AG09319 (cell line): ENCODE measurements at places on chromosomes 6 and 20.

GRCh38 chr6:110681543-110682459 lies 133.5 kb downstream of the CDK19 start:
- no peak for DNase-seq

- DNase-seq: peak; percentile 43
Observed at GRCh38 chr20:36833275-36834020, 42.5 kb upstream of the TLDC2 start.

- DNase-seq: no peak
Observed at GRCh38 chr6:20538907-20539306, 4.7 kb downstream of the CDKAL1 start.

DNA sequence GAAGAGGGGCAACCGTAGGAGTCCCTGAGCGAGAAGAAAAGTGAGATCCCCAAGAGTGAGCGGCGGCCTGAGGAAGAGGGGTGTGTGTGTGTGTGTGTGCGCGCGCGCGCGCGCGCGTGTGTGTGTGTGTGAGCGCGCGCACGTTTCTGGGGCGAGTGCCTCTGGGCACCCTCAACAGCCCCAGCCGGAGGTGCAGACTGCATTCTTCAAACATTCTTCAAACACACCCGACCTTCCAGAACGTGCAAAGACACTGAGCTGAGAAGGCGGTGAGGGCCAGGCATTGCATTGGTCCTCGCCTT lies 76.2 kb upstream of the FOXP4 start:
- DNase-seq: no peak

DNA sequence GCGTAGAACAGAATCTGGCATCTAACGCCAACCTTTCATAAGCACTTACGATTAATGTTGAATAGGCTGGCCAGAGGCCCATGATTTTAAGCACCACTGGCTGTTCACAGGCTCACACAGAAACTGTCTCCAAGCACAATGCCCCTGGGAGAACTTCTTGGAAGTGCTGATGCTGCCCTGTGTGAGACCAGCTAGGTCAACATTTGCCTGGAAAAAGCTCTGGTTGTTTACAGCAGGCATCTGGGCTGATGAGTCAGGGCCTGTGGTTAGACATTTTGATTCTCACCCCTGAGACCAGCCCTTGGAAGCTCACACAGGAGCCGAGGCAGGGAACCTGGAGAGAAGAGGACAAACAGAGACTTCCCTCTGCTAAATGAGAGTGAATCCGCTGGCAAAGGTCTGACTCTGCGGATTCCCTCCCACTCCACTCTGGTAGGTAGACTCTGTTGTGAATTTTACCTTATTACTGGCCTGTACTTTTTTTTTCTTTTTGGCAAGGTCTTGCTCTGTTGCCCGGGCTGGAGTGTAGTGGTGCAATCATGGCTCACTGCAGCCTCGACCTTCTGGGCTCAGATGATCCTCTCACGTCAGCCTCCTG lies 6.8 kb upstream of the SULF2 start:
- DNase-seq: peak; percentile 90

DNA sequence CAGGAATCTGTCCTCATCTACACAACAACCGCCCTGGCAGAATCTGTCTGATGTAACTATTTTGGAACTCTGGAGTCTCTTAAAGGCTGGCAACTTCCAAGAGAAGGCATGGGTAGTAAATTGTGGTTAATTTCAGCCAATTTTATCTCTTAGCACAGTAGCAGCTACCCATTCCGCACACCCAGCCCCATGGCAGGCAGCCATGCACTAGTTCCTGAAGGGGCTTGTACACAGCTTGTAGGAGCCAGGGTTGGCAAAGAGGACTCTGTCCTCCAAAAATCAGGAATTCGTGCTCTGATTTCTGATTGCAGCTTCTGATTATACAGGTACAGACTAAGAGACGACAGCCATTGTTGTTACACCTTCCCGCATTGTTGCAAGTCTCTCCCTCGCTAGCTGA lies 155.9 kb downstream of the RNF144B start:
- DNase-seq: no peak

GRCh38 chr6:93391965-93392364 lies 27.4 kb downstream of the EPHA7 start:
- DNase-seq: no peak

DNA sequence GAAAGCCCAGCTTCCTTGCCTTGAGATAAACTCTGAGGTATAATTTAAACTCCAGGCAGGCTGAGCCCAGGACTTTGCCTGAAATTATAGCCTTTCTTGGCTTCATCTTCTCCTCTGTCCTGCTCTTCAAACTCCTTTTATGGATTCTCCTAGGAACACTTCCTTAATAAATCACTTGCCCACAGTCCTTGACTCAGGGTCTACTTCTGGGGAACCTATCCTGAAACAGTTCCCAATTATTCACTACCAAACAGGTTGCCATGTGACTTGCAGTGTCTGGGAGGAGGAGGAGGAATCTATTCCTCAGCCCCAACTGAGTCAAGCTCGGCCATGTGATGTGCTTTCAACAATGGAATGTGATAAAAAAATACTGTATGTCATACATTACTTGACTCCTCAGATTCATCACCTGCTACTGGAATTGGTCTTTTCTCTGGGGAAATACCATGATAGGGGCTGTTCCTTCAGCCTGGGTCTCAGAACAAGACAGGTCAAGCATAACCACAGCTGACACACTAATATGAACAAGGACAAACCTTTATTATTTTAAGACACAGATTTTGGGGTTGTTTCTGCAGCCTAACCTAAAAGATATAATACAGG lies 20.5 kb upstream of the CDKN1A start:
- DNase-seq: no peak

GRCh38 chr6:32058511-32058963 lies 20.3 kb downstream of the CYP21A2 start:
- no peak for DNase-seq

GRCh38 chr6:73030257-73030656 lies 195.0 kb downstream of the KHDC1L start:
- DNase-seq: no peak

GRCh38 chr20:46304361-46304760 lies 3.9 kb downstream of the CDH22 start:
- DNase-seq: no peak

GRCh38 chr6:5529733-5530132 lies 268.4 kb downstream of the FARS2 start:
- no peak for DNase-seq

GRCh38 chr6:144036064-144036834 lies 28.2 kb upstream of the PLAGL1 start:
- DNase-seq: peak; percentile 14

DNA sequence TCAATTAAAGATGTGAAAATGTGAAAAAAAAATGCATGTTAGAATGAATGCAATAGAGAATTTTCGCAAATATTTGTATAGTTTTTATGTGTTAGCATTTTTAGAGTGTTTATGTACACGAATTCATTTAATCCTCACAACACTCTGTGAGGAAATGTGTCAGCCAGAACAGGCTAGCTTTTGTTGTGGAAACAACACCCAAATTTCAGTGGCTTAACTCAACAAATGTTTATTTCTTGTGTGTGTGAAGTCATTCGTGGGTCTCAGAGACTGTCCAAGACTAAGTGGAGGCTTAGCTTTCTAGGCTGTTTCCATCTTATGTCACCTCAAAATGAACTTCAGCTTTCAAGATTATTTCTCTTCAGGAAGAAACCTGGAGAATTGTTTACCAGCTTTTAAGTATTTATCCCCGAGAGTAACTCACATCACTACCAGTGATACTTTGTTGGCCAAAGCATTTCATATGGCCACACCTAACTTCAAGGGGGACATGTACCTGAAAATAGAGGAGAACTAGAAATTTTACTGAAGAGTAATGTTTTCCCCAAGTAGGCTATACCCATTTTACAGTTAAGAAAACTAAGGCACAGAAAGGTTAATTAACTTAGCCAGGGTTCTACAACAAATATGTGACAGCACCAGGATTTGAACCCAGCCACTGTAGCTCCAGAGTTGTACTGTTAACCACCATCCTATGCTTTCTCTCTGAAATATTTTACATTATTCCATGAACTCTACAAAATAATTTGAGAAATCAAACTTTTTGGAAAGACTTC lies 306.1 kb downstream of the QKI start:
- no peak for DNase-seq

- no peak for DNase-seq
Observed at GRCh38 chr6:158517581-158517980, 42.3 kb upstream of the TMEM181 start.

DNA sequence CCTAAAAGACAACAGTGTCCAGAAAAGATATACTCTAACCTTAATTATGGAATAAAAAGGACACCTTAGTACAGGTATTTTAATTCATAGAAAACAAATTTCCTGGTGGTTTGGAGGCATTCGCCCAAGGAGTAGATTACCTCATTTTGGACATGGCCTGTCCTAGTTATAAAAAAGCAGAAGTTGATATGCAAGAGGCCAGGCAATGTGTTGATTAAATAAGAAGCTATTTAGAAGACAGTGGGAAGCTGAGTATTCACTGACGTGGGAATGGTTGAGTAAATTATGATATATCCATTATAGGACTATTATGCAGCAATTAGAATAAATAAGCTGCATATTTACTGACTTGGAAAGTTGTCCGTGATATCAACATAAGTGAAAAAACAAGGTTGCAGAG lies 314.9 kb downstream of the ALDH8A1 start:
- DNase-seq: no peak

GRCh38 chr6:89941763-89942497 lies 47.7 kb downstream of the GJA10 start:
- no peak for DNase-seq

DNA sequence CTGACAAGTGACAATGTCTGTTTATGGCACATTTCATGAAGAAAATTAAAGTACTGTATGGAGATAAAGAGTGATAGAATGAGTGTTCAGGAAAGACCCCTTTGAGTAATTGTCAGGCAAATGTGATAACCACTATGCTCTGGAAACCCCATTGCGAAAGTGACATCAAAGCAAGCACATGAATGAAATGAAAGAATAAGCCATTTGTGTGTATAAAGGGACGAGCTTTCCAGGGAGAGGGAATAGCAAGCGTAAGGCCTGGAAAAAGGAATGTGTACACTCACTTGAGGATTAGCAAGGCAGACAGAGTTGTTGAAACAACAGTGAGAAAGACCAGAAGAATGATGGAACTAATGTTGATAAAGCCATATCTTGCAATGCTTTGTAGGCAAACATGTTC lies 490.0 kb downstream of the GRIK2 start:
- DNase-seq: no peak

- DNase-seq: no peak
Observed at GRCh38 chr6:154882107-154882506, 113.0 kb upstream of the TIAM2 start.

GRCh38 chr20:49680484-49680883 lies 33.2 kb downstream of the B4GALT5 start:
- no peak for DNase-seq

GRCh38 chr6:29294499-29294914 lies 7.0 kb upstream of the OR14J1 start:
- DNase-seq: no peak

- no peak for DNase-seq
Observed at GRCh38 chr6:1901556-1901955, 291.8 kb downstream of the FOXC1 start.

GRCh38 chr6:168873278-168874190 lies 380.1 kb downstream of the THBS2 start:
- DNase-seq: no peak

DNA sequence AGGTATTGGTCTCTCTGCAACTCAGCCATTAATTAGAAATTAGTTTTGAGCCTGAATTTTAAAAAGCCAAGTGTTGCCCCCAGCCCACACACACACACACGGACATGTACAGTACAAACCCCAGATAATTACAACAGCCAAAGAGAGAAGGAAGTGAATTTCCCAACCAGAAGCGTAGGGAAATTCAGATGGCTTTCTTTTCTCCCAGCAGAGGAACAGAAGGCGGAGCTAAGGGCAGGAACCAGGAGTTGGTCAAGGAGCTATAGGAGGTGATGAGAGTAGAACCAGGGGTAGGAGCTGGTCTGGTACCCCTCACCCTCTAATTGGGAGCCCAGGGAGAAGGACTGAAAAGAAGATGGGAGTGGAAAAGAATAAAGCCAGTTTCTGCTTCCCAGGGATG lies 3.9 kb upstream of the ZBTB9 start:
- DNase-seq: no peak

DNA sequence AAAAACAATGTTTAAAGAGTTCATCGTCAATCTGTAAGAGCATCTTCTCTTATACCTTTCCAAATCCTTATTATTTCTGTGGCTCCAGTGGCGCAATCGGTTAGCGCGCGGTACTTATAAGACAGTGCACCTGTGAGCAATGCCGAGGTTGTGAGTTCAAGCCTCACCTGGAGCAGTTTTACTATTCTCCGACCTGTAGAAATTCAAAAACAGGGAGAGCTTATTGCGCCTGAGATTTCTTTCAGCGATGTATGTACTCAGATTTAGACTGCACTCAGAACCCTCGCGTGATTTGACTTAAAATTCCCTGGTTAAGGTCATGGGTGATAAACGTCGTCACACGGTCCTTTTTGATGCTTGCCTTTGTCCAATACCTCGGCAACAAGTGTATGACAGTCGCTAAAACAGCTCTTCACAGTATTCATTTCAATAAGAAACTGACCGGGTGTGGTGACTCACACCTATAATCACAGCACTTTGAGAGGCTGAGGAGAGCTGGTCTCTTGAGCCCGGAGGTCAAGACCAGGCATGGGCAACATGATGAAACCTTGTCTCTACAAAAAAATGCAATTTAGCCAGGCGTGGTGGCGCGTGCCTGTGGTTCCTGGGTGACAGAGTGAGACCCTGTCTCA lies 11.9 kb downstream of the GPX5 start:
- no peak for DNase-seq

DNA sequence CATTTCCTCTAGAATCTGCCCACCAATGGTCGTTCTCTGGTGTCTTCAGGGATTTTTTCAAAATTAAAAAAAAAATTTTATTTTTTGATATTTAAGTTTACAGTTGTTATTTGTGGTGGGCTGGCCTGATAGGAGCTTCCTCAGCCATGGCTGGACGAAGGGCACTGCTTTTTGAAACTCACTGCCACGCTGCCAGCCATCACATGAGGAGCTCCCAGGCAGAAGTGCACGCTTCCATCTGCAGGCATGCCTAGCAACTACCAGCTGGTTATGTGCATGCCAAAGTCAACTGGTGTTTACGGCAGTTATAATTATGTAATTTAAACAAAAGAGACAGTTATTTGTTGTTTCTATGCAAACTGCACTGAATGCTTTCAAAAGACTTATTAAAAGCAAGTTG lies 105.1 kb downstream of the IRF4 start:
- no peak for DNase-seq

GRCh38 chr6:134436950-134437349 lies 119.0 kb upstream of the SGK1 start:
- no peak for DNase-seq

DNA sequence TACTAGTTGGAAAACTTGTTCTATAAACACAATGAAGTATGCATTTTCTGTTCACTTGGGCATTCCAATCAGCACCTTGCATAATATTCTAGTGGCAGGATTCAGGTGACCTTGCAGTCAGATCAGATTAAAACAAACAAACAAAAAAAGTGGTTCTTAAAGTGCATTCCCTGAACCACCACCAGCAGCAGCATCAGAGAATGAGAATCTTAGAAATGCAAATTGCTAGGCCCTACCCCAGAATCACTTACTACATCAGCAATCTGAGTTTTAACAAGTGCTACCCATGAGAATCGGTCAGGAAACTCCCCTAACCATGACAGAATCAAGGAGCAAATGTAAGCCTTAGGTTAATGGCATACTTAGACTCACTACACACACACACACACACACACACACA lies 41.7 kb downstream of the SNAP25 start:
- DNase-seq: no peak

- no peak for DNase-seq
Observed at GRCh38 chr6:106381881-106382280, 21.4 kb downstream of the CRYBG1 start.
